H9 (cell line): ENCODE measurements at places on chromosomes 11 and 22. TPM values are rescaled to one million over a fixed set of nuclear protein-coding genes. Genes with fewer than 3 reads are reported as not detected.

Gene TECTA
- total RNA-seq: 0.66 and 0.68 TPM in 2 replicates

- no peak for DNase-seq
Measured at GRCh38 chr22:47205554-47205953, 443.1 kb downstream of the TBC1D22A start.

Gene GRM5
- total RNA-seq: not detected in 2 replicates

Gene CRYBB2
- not detected in 2 replicates for total RNA-seq
